Left ventricle myocardium inferior (tissue), 1 donor: ENCODE measurements at places on chromosomes 2 and 18.
A peak's percentile ranks its signal among the peaks of the same experiment; 100 is the strongest.

GRCh38 chr2:139403948-139404347 is 623.8 kb upstream of the NXPH2 start:
- DNase-seq: no peak
- H3K27ac ChIP-seq: no peak overlapping the region
- no peaks in the 10 kb centered on the region for H3K27me3 ChIP-seq

GRCh38 chr2:146579147-146579930 is 1265.5 kb upstream of the ACVR2A start:
- DNase-seq: no peak
- no peak overlapping the region for H3K27ac ChIP-seq
- H3K36me3 ChIP-seq: no peaks in the 10 kb centered on the region
- no peaks in the 10 kb centered on the region for H3K27me3 ChIP-seq
- H3K4me3 ChIP-seq: no peak overlapping the region

- DNase-seq: no peak
- H3K4me3 ChIP-seq: no peak overlapping the region
- no peak overlapping the region for H3K27ac ChIP-seq
- peaks cover 20% of the 10 kb centered on the region for H3K4me1 ChIP-seq
- no peaks in the 10 kb centered on the region for H3K27me3 ChIP-seq
- peaks cover 52% of the 10 kb centered on the region for H3K36me3 ChIP-seq
Observed at GRCh38 chr2:10441948-10442347, 6.2 kb downstream of the ODC1 start.

DNA sequence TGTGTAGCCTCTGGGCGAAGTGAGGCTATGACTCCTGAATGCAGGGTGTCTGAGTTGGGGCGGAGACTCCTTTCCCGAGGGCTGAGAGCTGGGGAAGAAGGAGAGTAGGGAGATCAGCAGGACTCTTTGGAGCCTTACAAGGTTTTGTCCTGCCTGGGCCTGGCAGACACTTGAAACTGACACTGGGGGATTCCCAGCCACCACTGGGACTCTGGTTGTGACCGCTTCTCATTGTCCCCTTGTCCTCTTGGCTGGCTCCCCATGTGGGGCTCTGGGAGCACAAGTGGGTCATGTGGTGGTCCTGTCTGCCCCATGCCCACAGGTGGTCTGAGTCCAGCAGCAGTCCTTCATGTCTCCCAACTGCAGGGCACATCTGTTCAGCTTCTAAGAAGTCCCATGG is 78.2 kb upstream of the MGAT4A start:
- H3K27ac ChIP-seq: no peak overlapping the region
- peaks cover 42% of the 10 kb centered on the region for H3K4me1 ChIP-seq
- H3K27me3 ChIP-seq: no peaks in the 10 kb centered on the region
- H3K4me3 ChIP-seq: no peak overlapping the region
- H3K36me3 ChIP-seq: no peaks in the 10 kb centered on the region
- no peak for DNase-seq

DNA sequence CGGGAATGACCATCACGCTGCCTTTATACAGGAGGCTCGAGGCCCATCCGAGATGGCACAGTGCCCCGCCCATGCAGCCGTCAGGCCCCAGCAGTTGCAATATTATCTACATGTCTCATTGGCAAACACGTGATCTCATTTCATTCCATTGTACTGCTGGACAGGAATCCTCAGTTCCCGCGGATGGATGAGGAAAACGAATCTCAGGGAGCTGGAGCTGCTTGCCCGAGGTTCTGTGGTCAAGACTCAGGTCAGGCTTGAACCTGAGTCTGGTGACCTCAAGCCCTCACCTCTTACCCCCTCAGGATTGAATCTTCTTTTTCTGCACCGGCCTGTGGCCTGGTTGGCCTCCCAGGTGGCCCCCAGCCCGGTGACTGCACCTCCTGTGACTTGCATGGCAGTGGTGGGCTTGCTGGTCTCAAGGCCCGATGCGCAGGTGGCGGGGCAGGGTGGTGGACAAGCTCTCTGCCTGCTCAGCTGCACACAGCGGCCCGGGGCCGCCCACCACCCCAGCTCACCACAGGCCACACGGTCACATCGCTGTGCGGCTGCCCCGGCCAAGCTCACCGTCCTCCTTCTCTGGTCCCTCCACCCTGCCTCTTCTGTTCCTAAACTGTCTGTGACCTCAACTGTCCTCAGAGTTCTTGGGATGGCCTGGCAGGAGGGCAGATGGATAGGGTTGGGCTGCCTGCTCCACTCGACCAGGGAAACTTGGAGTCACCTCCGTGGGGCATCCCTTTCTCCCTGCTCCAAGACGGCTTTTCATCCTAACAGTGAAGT is 52.0 kb upstream of the HS6ST1 start:
- no peaks in the 10 kb centered on the region for H3K27me3 ChIP-seq
- no peak overlapping the region for H3K27ac ChIP-seq
- no peak for DNase-seq
- H3K4me1 ChIP-seq: no peaks in the 10 kb centered on the region
- H3K36me3 ChIP-seq: no peaks in the 10 kb centered on the region

- no peak overlapping the region for H3K4me3 ChIP-seq
- H3K36me3 ChIP-seq: no peaks in the 10 kb centered on the region
- H3K4me1 ChIP-seq: peaks cover 50% of the 10 kb centered on the region
- DNase-seq: no peak
- no peaks in the 10 kb centered on the region for H3K27me3 ChIP-seq
- no peak overlapping the region for H3K27ac ChIP-seq
Observed at GRCh38 chr18:75054046-75054445, 154.9 kb downstream of the PTGR3 start.

GRCh38 chr18:6601241-6601640 is 128.3 kb upstream of the ARHGAP28 start:
- H3K27ac ChIP-seq: no peak overlapping the region
- no peak overlapping the region for H3K4me3 ChIP-seq

GRCh38 chr18:44341759-44342158 is 338.9 kb upstream of the SETBP1 start:
- H3K4me1 ChIP-seq: peaks cover 5% of the 10 kb centered on the region
- no peak overlapping the region for H3K4me3 ChIP-seq
- no peak for DNase-seq
- H3K27ac ChIP-seq: no peak overlapping the region
- H3K27me3 ChIP-seq: no peaks in the 10 kb centered on the region

- H3K27me3 ChIP-seq: no peaks in the 10 kb centered on the region
- peak overlapping the region; percentile 86 for H3K27ac ChIP-seq
- peak; percentile 88 for DNase-seq
- peak overlapping the region; percentile 64 for H3K4me3 ChIP-seq
- peaks cover 24% of the 10 kb centered on the region for H3K4me1 ChIP-seq
- no peaks in the 10 kb centered on the region for H3K36me3 ChIP-seq
Observed at GRCh38 chr2:64228126-64228678, 84.0 kb upstream of the PELI1 start.

- DNase-seq: no peak
- H3K36me3 ChIP-seq: no peaks in the 10 kb centered on the region
- H3K27ac ChIP-seq: peak overlapping the region; percentile 14
- H3K27me3 ChIP-seq: no peaks in the 10 kb centered on the region
Observed at GRCh38 chr2:18829251-18829902, 240.0 kb upstream of the NT5C1B start.

DNA sequence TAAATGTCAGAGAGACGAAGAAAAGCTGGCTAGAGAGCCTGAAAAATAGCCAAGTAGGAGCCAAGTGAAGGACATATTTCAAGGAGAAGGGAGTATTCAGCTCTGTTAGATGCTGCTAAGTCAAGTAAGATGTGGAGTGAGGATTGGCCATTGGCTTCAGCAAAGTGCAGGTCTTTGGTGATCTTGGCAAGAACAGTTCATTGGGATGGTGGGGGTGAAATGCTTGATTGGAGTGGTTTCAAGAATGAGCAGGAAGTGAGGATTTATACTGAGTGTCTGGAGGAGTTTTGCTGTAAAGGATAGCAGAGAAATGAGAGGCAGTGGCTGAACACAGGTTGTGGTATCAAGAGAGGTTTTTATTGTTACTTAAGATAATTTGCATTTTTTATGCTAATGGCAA is 139.7 kb downstream of the PRPF40A start:
- H3K36me3 ChIP-seq: peaks cover 4% of the 10 kb centered on the region
- peaks cover 5% of the 10 kb centered on the region for H3K4me1 ChIP-seq
- H3K27me3 ChIP-seq: no peaks in the 10 kb centered on the region
- no peak overlapping the region for H3K27ac ChIP-seq
- no peak for DNase-seq

DNA sequence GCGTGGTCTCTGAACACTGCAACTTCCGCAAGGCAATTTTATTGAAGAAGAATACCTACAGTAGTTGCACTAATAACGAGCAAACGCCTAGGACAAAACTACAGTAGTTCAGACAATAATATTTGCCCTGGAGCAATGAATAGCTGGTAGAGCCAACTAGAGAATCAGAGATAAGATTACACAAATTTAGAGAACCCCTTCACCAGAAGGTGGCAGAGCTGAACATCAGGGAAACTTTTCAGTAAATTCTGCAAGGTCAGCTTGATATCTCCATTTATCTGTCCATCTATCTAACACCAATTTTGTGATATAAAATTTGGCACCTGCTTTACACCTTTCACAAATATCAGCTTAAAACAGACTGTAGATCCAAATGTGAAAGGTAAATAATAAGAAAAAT is 43.8 kb downstream of the CDH19 start:
- no peaks in the 10 kb centered on the region for H3K36me3 ChIP-seq
- no peak for DNase-seq
- no peak overlapping the region for H3K4me3 ChIP-seq
- H3K4me1 ChIP-seq: no peaks in the 10 kb centered on the region

DNA sequence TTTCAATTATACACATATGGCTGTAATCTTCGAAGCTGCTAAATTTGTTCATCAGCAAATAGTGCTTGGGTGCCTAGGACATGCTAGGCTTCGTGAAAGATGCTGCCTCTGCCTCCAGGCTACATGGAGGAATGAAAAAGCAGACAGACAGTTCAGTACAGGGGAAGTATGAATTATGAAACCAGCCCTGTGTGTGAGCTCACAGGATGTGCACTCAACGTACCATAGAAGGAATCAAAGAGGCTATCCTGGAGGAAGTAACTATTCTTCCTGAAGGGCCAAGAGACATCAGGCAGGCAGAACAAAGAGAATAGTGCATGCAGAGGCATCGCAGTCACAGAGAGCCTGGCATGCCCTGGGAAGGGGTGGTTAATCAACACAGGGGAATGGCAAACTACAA is 61.4 kb downstream of the DYM start:
- H3K36me3 ChIP-seq: no peaks in the 10 kb centered on the region
- peaks cover 22% of the 10 kb centered on the region for H3K4me1 ChIP-seq

- H3K27me3 ChIP-seq: no peaks in the 10 kb centered on the region
- peaks cover 24% of the 10 kb centered on the region for H3K4me1 ChIP-seq
Observed at GRCh38 chr2:28225473-28226080, 167.1 kb upstream of the FOSL2 start.

DNA sequence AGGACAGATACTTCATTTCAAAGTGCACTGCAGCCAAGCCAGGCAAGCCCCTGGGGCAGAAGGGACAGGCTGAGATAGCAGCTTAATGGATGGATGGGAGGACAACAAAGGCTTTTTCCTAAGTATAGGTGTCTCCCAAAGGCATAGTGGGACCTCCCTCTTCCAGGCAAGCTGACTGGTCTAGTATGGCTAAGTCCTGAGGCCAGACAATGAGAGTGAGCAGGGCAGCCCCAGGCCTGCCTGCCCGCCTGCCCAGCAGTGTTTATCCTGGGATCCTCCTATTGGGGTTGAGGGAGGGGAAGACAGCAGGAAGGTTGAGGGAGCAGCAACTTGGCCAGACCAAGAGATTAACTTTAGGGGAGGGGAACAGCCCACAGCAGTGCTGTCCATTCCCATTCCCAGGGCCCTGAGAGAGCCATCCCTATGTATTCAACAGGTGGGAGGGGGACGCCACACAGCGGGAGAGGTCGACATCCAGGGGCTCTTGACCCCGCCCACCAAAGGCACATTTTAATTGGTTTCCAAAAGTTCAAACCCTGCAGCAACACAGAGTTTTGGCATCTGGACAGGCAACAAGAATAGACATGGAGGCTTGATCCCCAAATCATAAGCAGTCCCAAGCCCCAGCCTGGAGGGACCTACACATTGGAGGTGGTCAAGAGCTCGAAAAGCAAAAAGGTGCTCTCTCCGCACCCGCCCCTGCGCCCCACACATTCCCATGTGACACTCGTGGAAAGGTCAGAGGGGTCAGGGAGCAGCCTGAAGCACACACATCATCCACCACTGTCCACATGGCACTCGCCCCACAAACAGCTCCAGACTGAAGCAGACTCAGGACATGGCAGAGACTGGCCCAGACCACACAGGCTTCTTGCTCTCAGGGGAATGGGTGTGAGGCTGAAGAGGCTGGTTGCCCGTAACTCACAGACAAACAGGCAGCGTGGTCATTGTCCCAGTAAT is 2.9 kb upstream of the SFXN5 start:
- no peak overlapping the region for H3K27ac ChIP-seq
- peaks cover 33% of the 10 kb centered on the region for H3K4me1 ChIP-seq
- DNase-seq: no peak
- H3K4me3 ChIP-seq: no peak overlapping the region
- H3K27me3 ChIP-seq: no peaks in the 10 kb centered on the region

DNA sequence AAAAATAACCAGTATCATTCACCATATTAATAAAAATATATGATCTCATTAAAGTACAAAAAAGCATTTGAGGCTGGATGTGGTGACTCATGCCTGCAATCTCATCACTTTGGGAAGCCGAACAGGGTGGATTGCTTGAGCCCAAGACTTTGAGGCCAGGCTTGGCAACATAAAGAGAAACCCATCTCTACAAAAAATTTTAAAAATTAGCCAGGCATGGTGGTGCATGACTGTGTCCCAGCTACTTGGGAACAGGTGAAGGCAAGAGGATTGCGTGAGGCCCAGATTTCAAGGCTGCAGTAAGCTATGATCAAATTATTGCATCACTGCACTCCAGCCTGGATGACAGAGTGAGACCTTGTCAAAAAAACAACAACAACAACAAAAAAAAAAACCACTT is 75.9 kb downstream of the RAD51AP2 start:
- H3K27me3 ChIP-seq: no peaks in the 10 kb centered on the region
- DNase-seq: no peak
- H3K4me1 ChIP-seq: no peaks in the 10 kb centered on the region
- no peaks in the 10 kb centered on the region for H3K36me3 ChIP-seq

GRCh38 chr2:2472044-2472443 is 141.0 kb upstream of the MYT1L start:
- no peaks in the 10 kb centered on the region for H3K36me3 ChIP-seq
- no peak overlapping the region for H3K27ac ChIP-seq
- H3K4me3 ChIP-seq: no peak overlapping the region
- no peak for DNase-seq

DNA sequence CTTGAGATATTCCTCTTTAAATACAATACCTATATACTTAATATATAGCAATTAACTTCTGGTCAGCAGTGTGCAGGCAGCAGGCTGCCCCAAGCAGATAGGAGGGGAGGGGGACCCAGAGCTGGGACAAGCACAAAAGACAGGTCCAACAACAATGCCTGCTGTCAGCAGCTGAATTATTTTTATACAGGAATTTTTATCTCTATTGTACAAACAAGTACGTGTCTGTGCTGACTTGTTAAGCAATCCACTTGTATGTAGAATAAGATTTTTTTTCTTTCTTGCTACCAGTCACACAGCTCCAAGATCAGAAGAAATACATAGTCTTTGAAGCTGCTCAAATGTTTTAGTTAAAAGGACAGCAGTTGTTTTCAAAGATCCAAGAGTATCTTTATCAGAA is 16.7 kb downstream of the BCL11A start:
- no peak overlapping the region for H3K4me3 ChIP-seq
- H3K27me3 ChIP-seq: peaks cover 66% of the 10 kb centered on the region
- H3K4me1 ChIP-seq: peaks cover 89% of the 10 kb centered on the region
- DNase-seq: no peak
- H3K27ac ChIP-seq: peak overlapping the region; percentile 79

- no peak overlapping the region for H3K4me3 ChIP-seq
- H3K27me3 ChIP-seq: no peaks in the 10 kb centered on the region
Observed at GRCh38 chr2:183993052-183993451, 605.3 kb upstream of the ZNF804A start.
